Neural progenitor cell (in vitro differentiated cells): ENCODE measurements at places on chromosomes 13 and 19. TPM values are rescaled to one million over a fixed set of nuclear protein-coding genes. Genes with fewer than 3 reads are reported as not detected.

DNA sequence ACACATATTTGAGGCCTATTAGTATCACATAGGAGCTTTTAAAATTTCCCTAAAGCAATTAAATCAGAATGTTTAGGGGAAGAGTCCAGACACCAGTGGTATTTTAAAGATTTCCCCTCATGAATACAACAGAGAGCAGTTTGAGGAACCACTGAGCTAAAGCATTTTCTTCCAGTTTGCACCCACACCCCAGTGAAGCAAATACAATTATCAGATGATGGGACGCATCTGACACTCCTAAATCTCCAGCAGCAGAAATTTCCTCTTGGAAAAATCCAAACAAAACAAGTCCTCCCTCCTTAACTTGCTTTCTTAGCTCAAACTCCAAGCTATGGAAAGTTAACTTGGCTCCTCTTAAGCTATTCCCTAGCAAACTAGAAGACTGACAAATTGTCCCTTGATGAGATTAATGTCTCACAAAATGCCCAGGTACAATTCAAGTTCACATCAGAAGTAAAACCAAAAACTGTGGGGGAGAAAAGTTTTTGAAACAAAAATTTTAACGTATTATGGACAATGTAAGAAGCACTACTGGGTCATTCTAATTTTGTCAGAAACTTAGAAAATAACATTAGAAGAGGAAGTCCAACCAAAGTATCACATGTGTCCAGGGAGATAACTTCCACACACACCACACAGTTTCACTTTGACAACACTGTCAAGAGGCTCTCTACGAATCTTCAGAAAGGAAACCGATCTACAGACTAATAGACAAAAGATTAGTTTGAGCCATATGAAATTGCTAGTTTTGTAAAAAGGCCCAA lies 74.1 kb downstream of the ABCC4 start:
- no peak for DNase-seq

- no peak for DNase-seq
Observed at GRCh38 chr13:72199640-72200039, 332.6 kb upstream of the DACH1 start.

- DNase-seq = no peak
Observed at GRCh38 chr13:96431044-96431581, 341.2 kb downstream of the HS6ST3 start.

DNA sequence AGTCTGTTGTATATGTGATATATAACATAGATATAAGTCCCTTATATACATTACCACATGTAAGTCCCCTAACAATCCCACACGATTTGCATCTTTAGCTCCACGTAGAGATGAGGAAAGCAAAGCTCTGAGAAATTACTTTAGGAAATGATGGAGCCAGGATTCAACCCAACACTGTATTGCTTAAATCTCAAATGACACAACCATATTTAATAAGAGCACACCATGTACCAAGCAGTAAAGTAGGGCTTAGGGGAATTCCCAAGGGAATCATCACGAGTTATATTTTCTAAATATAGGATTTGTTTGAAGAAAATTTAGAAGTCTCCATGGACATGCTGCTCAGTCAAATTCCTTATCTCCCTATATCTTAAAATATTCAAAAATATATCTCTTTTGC lies 61.3 kb upstream of the POMP start:
- no peak for DNase-seq

DNA sequence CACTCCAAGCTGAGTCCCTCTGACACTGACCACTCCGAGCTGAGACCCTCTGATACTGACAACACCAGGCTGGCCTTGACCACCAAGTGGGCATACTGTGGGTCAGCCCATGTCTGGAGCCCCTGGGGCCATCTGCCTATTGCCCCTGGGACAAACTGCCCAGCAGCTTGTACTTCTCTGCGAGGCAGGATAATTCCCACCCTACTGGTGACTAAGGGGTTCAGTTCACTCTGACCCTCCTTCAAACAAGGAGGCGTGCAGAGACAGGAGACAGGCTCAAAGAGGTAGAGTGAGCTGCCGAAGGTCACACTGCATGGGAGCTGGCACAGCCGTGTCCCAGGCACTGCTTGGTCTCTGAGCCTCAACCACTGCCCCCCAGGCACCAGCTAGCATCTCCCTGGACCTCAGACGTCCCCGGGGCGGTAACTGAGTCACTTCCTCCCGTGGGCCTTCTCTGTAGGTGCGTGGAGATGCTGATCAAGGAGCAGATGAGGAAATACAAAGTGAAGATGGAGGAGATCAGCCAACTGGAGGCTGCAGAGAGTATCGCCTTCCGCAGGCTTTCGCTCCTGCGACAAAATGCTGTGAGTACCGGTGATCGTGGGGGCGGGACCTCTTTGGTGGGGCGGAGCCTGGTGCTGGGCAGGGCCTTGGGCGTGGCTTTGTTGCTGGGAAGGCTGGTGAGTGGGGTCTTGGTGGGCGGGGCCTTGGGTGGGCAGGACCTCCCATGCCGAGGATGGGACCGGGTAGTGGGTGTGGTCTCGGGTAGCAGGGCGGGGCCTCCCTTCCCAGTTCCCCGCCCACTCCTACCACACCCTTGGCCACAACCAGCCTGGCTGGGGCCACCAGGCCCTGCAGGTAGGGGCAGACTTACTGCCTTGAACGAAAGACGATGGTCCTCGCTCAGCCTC lies 5.8 kb upstream of the USE1 start:
- peak; percentile 93 for DNase-seq

GRCh38 chr19:3369337-3370213 lies 3.2 kb downstream of the NFIC start:
- peak; percentile 57 for DNase-seq

GRCh38 chr19:19064811-19065745 lies 1.3 kb downstream of the SLC25A42 start:
- DNase-seq = no peak

- no peak for DNase-seq
Observed at GRCh38 chr19:39544226-39544903, 4.4 kb upstream of the EID2 start.

- DNase-seq = no peak
Observed at GRCh38 chr13:31250435-31250834, 50.7 kb downstream of the B3GLCT start.

- peak; percentile 2 for DNase-seq
Observed at GRCh38 chr19:3784607-3785450, 1.4 kb downstream of the MATK start.

DNA sequence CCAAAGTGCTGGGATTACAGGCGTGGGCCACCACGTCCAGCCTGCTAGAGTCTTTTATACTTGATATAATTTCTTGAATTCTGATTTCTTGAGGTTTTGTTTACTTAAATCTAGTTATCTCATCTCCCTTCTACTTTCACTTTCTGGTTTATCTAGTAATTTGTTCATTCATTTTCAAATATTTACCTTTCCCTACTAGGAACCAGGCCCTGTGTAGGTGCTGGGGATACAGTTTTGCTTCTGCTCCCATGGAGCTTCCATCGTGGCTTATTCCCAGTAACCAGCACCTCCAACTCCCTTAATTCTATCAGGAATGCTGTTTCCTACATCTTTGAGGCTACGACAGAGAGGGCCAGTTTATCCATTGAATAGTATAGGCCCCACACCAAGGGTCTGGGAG lies 24.1 kb upstream of the TRIM13 start:
- no peak for DNase-seq

DNA sequence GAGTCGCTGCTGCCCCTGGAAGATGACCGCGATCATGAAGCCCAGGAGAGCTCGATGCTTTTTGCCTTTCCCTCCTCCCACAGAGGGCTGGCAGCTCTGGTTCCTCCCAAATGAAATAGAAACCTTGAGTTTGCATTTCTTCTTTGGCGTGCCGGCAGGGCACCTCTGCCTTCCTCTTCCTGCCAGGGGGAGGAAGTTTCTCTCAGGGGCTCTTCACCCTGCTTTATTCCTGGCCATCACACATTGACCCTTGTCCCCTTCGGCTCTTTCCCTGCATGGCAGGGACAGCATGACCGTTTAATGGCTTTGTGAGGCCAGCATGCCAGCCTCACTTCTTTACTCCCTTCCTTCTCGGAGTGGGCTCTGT lies 47.9 kb downstream of the ACTN4 start:
- no peak for DNase-seq

GRCh38 chr19:6005321-6006069 lies 27.6 kb upstream of the RANBP3 start:
- no peak for DNase-seq

DNA sequence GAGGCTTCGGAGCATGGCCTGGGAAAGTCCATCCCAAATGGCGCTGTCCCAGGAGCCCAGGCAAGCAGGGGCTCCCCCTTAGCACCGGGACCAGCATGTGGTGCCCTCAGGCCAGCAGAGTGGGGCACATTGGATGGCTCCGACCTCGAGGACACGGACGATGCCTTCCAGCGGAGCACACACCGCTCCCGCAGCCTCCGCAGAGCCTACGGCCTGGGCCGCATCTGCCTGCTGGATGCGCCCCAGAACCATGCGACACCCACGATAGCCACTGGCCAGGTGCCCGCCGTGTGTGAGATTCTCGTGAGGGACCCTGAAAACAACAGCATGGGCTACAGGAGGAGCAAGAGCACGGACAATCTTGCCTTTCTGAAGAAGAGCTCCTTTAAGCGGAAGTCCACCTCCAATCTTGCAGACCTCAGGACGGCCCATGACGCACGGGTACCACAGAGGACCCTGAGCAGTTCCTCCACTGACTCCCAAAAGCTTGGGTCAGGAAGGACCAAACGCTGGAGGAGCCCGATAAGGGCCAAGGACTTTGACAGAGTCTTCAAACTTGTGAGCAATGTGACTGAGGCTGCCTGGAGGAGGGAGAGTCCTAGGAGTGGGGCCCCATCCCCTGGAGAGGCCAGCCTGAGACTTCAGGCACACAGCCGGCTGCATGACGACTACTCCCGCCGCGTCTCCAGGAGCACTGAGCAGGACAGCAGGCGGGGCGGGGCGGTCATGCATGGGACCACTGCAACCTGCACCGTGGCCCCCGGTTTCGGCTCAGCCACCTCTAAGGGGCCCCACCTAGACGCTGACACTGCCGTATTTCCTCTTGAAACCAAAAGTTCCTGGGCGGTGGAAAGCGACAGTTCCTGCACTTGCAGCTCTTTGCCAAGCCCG lies 63.1 kb downstream of the SPATA13 start:
- no peak for DNase-seq

DNA sequence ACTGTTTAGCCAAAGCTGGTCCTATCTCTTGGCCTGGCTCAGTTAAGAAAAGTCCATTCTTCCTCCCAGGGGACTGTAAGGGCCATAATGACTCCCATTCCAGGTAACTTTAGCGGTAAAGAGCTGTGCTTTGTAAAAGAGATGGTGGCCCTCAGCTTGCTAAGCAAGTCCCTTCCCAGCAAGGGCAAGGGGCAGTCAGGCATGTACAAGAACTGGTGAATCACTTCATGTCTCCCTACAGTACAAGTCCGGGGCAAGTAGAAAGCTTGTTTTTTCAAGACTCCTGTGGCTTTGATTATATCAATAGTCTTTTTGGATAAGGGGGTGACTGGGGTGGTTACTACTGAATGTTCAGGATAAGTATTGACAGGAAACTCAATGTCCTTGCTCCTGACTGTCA lies 88.9 kb downstream of the SLC25A15 start:
- DNase-seq = no peak

DNA sequence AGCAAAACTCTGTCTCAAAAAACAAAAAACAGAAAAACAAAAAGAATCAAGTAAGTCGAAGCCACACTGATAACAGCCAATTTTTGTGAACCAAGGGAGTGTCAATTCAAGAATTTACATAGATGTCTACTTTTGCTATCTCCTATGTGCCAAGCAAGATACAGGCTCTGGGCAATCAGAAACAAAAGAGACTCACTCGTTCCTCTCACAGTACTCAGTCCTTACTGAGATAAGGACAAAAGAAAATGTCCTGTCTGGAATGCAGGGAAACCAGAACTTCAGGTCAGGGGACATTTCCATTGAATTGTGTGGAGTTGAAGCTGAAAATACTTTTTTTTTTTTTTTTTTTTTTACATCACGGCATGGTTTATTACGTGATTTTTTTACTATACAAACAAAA lies 53.0 kb downstream of the NLRP12 start:
- no peak for DNase-seq

- peak; percentile 15 for DNase-seq
Observed at GRCh38 chr13:93216122-93216521, 10.5 kb upstream of the GPC6 start.

DNA sequence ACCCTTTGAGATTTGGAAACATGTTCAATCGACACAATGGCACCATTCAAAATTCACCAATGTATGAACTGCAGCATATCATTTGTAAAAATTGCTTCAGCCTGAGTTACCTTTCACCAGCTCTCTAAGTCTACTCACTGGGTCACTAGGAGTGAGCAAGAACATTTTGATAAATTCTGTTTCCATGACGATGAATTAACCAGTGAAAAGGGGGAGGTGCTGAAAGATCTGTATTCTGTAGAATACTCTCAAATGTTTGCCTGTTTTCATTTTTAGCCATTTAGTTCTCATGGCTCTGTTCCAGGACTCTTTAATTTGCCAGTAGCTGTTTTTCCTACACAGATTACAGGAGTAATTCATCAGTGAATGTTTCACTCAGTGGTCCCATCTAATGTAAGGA lies 883.4 kb downstream of the DIAPH3 start:
- DNase-seq = no peak

GRCh38 chr13:49354719-49355118 lies 89.1 kb downstream of the CAB39L start:
- DNase-seq = no peak

DNA sequence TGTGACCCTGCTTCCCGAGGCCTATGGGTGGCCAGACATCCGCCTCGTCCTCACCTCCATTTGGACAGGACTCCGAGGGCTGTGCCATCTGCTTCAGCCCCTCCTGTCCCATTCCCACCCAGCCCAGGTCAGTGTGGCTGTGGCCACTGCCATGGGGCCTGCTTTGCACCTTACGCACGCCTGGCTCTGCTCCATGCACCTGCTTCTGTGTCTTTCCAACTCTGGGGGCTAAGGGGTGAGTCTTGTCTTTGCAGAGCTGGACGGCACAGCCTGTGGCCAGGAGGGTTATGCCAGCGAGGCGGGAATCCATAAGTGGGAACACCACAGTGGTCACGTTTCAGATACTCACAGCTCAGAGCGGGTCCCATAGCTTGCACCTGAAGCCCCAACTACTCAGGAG lies 5.2 kb upstream of the ZNF554 start:
- no peak for DNase-seq

DNA sequence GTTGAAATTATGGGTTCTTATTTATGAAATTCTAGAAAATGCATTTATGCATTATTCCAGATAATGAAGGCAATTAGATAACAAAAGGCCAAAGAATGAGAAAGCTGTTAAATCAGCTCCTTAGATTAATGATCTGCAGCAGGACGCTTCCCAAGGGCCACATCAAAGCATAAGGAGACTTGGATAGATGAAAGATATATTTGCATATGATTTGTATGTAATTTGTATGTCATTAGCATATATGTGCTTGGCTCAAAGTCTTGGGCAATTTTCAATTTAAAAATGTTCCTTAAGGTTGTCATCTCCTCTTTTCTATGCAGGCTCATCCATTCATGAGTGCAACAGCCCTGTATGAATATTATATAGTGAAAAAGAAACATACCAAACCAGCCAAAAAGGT lies 126.8 kb upstream of the IRS2 start:
- no peak for DNase-seq

- DNase-seq = no peak
Observed at GRCh38 chr19:16444269-16444600, 27.5 kb downstream of the EPS15L1 start.

- DNase-seq = no peak
Observed at GRCh38 chr13:46717275-46717674, 79.7 kb downstream of the ESD start.

Gene STOML3
- total RNA-seq = 0.21 and 0.28 TPM in 2 replicates

Gene TNFSF13B
- total RNA-seq = 0.25 and 0.45 TPM in 2 replicates

Gene VSIG10L
- total RNA-seq = 2.7 and 6.0 TPM in 2 replicates

Gene TYROBP
- not detected in 2 replicates for total RNA-seq

Gene KANK3
- 1.9 TPM in 1 of 2 replicates, not detected in the other for total RNA-seq

Gene ACP7
- 0.22 TPM in 1 of 2 replicates, not detected in the other for total RNA-seq

Gene BEST2
- total RNA-seq = not detected in 2 replicates

Gene MYH14
- total RNA-seq = 1.6 and 6.7 TPM in 2 replicates
